ENCODE measurements at places on chromosomes 12 and 14.

DNA sequence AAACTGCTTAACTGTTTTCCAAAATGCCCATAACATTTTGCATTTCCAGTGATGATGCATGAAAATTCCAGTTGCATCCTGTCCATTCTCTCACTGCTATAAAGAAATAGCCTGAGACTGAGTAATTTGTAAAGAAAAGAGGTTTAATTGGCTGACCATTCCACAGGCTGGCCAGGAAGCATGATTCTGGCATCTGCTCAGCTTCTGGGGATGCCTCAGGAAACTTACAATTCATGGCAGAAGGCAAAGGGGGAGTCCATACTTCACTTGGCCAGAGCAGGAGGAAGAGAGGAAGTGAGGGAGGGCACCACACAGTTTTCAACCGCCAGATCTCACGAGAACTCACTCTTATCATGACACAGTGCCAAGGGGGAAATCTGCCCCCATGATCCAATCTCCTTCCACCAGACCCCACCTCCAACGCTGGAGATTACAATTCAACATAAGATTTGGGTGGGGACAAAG lies 18.2 kb upstream of the CLEC2D start:
- no peak for DNase-seq

DNA sequence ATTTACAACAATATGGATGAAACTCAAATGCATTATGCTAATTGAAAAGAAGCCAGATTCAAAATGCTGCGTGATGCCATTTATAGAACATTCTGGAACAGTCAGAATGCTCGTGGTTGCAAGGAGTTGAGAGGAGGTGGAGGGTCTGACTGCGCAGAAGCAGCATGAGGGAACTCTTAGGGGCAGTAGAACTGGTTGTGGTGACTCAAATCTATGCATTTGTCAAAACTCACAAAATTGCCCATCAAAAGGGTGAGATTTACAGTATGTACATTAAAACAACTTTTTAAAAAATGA lies 113.7 kb upstream of the PDZRN4 start:
- no peak for DNase-seq

- no peak for DNase-seq
These were observed 112.8 kb upstream of the ATF7IP start for GRCh38 chr12:14252697-14253096.

GRCh38 chr12:46109343-46110222 lies 119.2 kb upstream of the SCAF11 start:
- no peak for DNase-seq

DNA sequence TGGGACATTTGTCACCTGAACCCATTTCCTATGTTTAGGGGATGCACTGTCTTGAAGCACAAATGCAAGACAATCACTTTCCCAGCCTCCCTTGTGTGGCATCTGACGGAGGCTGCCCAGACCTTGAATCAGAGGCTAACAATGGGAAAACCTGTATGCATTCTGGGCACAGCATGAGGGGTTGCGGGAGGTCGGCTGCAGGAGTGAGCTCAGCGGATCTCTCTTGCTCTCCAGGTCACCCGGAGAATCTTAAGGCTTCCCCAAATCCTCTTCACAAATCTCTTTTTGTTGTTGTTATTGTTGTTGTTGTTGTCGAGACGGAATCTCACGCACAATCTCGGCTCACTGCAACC lies 15.3 kb downstream of the NFKBIA start:
- DNase-seq = no peak

DNA sequence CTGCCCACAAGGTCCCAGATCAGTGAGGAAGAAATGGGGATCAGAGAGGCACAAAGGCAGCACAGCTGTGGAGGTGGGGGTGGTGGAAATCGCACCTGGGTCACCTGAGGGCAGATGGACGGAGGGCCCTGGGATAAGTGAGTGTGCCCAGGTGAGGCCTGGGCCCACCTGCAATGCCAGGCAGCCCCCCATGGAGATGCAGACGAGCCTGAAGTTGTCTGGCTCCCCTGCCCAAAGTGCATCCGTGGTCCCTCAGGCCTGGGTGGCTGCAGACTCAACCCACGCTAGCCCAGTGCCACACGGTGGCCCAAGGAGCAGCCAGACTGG lies 84.9 kb downstream of the NCOR2 start:
- DNase-seq = no peak

DNA sequence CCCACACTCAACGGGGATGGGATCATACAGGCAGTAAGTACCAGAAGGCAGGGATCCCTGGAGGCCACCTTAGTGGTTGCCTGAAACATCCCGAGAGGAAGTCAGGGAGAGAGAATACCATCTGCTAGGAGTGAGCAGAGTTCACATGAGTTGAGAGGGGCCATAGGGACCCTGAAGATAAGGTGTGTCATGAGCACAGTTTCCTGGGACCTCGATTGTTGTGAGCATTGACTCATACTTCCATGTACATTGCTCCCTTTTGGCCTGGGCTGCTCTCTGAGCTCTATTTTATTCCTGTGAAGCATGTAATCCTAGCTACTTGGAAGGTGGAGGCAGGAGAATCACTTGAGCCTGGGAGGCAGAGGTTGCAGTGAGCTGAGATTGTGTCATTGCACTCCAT lies 120.5 kb downstream of the TBC1D30 start:
- no peak for DNase-seq

DNA sequence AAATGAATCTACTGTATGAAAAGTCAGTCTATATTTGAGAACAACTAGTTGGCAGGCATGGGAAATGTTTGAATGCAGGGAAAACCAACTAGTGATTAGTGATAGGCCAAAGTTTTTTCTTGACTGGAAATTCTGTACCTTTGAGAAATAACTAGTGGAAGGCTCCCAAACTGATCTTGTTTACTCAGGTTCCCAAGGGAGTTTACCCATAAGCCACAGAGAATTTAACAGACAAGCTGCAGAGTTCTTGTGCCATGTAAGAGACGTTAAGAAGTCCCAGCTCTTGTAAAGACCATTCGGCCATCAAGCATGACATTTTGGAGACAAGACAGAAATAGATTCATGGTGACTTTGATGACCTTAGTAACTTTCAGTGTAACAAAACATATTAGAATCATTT lies 1882.8 kb upstream of the SEL1L start:
- no peak for DNase-seq

GRCh38 chr14:77761205-77761931 lies 412 bp upstream of the SNW1 start:
- peak; percentile 63 for DNase-seq

- DNase-seq = peak; percentile 21
These were observed 18.4 kb downstream of the ANO6 start for GRCh38 chr12:45234139-45234865.

GRCh38 chr12:130074661-130075406 lies 87.4 kb upstream of the FZD10 start:
- DNase-seq = no peak

DNA sequence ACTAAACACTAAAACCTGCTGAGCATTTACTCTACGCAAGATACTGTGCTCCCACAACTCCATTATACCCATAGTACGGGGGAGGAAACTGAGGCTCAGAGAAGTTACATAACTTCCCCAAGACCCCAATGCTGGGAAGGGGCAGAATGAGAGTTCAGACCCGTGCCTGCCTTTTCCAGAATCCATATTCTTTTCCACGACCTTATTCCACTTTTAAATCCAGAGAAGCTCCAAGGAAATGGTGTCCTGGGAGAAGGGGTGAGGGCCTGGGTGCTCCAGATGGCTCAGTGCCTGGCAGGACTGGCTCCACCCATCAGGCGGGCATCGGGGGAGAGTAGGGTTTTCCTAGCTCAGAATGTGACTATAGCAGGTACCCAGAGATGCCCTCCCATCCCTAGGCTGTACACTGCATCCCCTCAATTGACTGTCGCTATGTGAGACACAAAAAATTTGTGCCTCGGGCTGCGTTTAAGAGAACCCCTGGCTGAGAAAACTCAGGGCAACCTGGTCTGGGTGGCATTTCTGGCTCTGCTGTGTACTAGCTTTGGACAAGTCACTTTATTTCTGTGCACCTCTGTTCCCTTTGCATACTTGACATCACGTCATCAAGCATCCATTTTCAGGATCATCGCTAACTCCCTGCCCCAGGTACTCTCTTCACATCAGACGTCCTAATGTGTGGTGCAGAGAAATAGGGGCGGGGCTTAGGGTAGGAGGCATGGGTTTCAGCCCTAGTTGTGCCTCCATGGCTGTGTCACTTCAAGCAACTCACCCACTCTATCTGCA lies 11.6 kb upstream of the IQSEC3 start:
- no peak for DNase-seq

GRCh38 chr12:108846290-108846701 lies 11.1 kb downstream of the SSH1 start:
- peak; percentile 82 for DNase-seq

GRCh38 chr12:96986883-96987523 lies 79.9 kb downstream of the NEDD1 start:
- peak; percentile 32 for DNase-seq

- DNase-seq = no peak
These were observed 1.5 kb upstream of the BEGAIN start for GRCh38 chr14:100588671-100589070.

DNA sequence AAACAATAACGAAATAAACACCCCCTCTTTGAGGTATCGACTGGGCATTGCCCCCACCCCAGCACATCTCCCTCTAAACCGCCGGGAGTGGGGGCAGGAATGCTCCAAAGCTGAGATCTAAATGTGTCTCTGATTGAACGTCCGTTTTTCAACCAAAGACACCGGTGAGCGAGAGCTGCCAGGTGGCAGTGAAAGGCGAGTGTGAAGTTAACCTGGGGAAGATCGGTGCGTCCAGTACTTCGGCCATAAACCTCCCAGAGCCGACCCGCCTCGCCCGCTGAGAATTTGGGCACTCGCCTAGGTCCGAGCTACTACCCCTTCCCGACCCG lies 625 bp downstream of the ANGEL1 start:
- DNase-seq = peak; percentile 35

DNA sequence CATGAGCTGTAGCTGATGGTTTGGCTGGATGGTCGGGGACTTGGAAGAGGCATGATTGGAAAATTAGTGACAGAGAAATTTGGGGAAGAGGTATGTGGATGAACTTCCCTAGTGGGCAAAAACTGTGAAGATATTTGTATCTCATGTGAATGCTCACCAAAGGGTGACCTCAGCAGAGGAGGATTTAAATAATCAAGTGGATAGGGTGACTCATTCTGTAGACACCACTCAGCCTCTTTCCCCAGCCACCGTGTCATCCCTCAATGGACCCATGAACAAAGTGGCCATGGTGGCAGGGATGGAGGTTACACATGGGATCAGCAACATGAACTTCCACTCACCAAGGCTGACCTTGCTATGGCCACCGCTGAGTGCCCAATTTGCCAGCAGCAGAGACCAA lies 60.8 kb upstream of the KRAS start:
- no peak for DNase-seq

GRCh38 chr12:57577981-57578758 lies 12.8 kb upstream of the PIP4K2C start:
- DNase-seq = no peak

- DNase-seq = no peak
These were observed 5.1 kb upstream of the PAPLN start for GRCh38 chr14:73231981-73232851.

DNA sequence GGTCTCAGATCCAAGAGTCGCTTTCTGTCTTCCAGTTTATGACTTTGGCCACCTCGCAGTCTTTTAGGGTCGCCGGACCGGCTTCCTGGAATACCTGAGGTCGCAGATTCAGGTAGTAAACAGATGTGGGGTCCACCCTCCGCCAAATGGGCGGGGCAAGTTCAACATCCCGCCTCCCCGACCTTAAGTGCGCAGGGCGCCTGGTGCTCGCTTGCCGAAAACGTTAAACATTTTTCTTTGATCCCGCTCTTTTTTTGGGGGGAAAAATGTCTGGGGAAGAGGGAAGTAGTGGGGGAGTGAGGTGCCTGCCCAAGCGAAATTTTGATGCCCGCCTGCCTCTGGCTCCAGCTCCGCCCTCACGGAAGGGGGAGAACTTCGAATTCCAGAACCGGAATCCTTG lies 73.9 kb upstream of the TBX5 start:
- no peak for DNase-seq

DNA sequence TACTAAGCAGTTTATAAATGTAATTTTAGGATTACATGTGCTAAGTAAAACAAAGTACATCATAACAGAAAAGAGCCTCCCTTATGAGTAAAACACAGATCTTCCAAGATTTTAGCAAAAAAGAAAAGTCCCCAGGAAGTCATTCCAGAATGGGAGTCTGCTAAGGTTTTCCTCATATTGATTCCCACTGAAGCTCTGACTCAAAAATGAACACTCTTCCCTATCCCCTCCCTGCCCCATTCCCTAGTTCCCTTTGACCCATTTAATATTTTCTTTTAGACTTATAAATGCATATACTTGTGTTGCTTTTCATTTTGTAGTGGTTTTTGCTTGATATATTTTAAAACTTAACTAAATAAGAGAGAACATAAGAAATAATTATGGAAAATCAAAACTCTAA lies 40.1 kb downstream of the PTGER2 start:
- DNase-seq = no peak

GRCh38 chr12:55931780-55932550 lies 1.0 kb downstream of the DGKA start:
- DNase-seq = no peak

- DNase-seq = no peak
These were observed 231.0 kb downstream of the RBM19 start for GRCh38 chr12:113735131-113735530.

- peak; percentile 75 for DNase-seq
These were observed 3.7 kb upstream of the SETD1B start for GRCh38 chr12:121799842-121800693.

- DNase-seq = no peak
These were observed 41.1 kb downstream of the AREL1 start for GRCh38 chr14:74671789-74672188.

- no peak for DNase-seq
These were observed 88.8 kb downstream of the NAV3 start for GRCh38 chr12:77919450-77919849.

GRCh38 chr12:117486840-117487659 lies 125.6 kb upstream of the NOS1 start:
- DNase-seq = no peak

DNA sequence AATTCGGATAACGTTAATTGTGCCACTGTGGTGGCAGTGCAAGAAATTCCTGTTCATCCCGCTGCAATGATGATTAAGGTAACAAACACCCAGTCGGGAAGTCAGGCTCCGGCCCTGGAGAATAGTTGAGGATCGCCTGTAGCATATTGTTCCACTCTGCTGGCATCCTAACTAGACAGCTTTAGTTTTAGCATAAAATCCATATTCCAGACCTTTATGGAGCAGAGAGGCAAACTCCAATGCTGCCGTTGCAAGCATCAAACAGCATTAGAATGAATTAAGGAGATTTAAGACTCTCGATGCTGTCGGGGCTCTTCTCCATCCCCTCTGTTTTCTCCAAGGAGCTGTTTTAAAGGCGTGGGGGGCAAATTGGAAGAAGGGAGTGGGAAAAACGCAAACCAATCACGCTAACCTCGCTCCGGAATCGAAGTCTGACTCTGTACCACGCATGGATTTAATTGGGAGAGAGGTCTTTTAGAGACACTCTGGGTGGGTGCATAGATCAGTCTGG lies 660.4 kb downstream of the VRK1 start:
- DNase-seq = no peak

DNA sequence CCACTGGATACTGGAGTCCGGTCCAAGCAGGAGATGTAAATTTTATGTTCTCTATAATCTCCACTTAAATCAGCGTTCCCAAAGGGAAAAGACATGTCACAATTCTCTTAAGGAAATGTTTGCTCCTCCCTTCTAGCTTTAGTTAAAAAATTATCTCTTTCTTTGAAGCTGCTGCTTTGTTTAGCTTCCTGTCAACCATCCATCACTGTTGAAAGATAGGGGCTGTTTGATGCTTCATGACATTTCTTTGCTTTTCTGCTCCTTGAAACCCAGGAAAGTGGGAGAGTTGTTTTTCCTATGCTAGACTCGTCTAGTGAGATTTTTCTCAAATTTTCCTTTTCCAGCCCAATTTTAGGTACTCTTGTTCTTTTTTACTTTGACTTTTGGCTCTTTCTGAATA lies 31.9 kb downstream of the MBIP start:
- no peak for DNase-seq

GRCh38 chr12:88388566-88389540 lies 191.4 kb downstream of the KITLG start:
- no peak for DNase-seq
